ENCODE measurements at places on chromosomes 11 and 22. TPM values are rescaled to one million over a fixed set of nuclear protein-coding genes. Genes with fewer than 3 reads are reported as not detected.

The PATE2 gene
- polyA plus RNA-seq, result not detected

The OR6T1 gene
- polyA plus RNA-seq, result not detected

The CCDC73 gene
- 0.22 TPM for polyA plus RNA-seq

The MMP12 gene
- polyA plus RNA-seq, result not detected

All from GM12878 (cell line).